WTC11 (cell line): ENCODE measurements at places on chromosomes 3 and 15. TPM values are rescaled to one million over a fixed set of nuclear protein-coding genes. Genes with fewer than 3 reads are reported as not detected.

GRCh38 chr15:51335538-51336410 is 2.6 kb downstream of the CYP19A1 start:
- H3K36me3 ChIP-seq = no peaks in the 10 kb centered on the region
- H3K4me1 ChIP-seq = no peaks in the 10 kb centered on the region
- no peak overlapping the region for H3K27ac ChIP-seq

DNA sequence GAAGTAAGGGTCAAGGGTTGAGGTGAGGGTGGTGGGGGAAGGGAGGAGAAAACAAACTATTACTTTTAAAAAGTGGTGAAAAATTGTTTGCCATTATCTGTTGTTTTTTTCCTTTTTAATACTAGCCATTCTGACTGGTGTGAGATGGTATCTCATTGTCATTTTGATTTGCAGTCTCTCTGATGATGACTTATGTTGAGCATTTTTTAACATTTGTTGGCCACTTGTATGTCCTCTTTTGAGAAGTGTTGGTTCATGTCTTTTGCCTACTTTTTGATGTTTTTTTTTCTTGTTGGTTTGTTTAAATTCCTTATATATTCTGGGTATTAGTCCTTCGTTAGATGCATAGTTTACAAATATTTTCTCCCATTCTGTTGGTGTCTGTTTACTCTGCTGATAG is 185.9 kb upstream of the ANKRD28 start:
- H3K4me3 ChIP-seq = no peak overlapping the region
- H3K36me3 ChIP-seq = peaks cover 24% of the 10 kb centered on the region

DNA sequence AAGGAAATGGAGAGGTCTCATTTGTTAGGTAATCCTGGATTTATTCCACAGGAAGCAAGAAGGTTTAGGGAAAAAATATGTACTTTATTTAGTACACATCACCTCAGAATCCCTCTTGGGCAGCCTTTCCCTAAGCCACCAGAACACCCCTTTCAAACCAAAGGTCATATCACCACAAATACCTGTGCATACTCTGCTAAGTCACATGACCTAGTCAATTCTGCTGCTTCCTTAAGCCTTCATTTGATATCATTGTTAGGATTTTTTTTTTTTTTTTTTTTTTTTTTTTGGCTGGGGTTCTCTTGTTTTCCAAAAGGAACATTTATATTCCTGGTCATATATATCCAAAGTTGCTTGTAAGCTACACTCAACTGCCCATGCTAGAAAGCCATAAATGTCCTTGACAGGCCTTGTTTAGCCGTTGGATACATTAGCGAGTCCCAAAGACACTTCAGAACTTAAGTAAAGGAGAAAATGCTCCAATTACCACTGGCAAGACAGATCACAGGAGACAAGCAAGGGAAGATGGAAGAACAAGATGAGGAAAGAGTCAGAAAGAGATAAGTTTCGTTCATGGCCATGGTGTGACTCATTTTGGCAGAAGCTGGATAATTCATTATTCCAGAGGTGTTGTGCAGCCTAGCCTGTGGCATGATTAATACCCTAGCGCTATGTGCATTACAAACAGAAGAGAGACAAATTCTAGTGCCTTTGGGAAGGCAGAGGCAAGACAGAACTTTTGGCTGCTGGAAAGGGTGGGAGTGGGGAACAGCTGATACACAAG is 155.6 kb upstream of the SLC2A2 start:
- no peaks in the 10 kb centered on the region for H3K27me3 ChIP-seq
- no peak for DNase-seq
- H3K4me3 ChIP-seq = no peak overlapping the region
- H3K27ac ChIP-seq = no peak overlapping the region

GRCh38 chr15:48548455-48548854 is 97.1 kb downstream of the FBN1 start:
- H3K4me3 ChIP-seq = no peak overlapping the region
- DNase-seq = no peak
- H3K36me3 ChIP-seq = no peaks in the 10 kb centered on the region
- no peak overlapping the region for H3K27ac ChIP-seq
- H3K4me1 ChIP-seq = no peaks in the 10 kb centered on the region

DNA sequence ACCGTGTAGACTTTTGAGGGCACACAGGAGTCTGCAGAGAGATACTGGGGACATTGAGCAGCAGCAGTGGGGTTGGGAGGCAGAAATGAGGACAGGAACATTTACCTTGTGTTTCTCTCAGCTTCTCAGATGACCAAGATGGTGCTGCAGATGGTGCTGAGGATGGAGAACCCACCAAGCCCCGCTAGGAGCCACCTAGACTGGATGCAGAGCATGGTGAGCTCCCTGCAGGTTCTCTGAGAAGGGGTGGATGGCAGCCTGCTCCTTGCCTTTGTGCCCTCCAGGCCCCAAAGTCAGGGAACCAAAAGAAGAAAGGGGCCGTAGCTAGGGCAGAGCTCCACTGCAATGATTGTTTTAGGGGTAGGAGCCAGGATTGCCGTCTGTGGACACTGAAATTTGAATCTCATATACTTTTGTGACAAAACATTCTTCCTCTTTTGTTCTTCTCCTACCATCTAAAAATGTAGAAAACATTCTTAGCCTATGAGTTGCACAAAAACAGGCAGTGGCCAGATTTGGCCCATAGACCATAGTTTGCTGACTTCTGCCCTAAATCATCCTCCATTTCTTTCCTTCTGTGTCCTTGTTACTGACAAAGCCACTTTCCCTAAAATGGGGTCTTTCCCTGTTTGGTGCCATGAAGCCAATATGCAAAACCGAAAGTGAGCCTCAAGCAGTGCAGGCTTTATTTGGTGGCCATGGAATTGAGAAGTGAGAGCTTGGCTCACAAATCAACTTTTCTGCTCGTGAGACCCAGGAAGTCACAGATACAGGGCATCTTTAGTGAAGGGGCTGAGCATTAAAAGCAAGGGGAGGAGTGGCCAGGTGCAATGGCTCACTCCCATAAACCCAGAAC is 11.9 kb upstream of the MUC20 start:
- peaks cover 24% of the 10 kb centered on the region for H3K4me1 ChIP-seq
- H3K27me3 ChIP-seq = peaks cover 28% of the 10 kb centered on the region
- DNase-seq = no peak
- no peak overlapping the region for H3K27ac ChIP-seq
- no peaks in the 10 kb centered on the region for H3K36me3 ChIP-seq
- no peak overlapping the region for H3K4me3 ChIP-seq

- H3K4me1 ChIP-seq = no peaks in the 10 kb centered on the region
- no peak overlapping the region for H3K27ac ChIP-seq
- H3K36me3 ChIP-seq = no peaks in the 10 kb centered on the region
- H3K4me3 ChIP-seq = no peak overlapping the region
- no peak for DNase-seq
- no peaks in the 10 kb centered on the region; the same call in 1 of the 2 replicates for H3K27me3 ChIP-seq
These were observed 113.8 kb downstream of the ADAMTSL3 start for GRCh38 chr15:83767741-83768140.

DNA sequence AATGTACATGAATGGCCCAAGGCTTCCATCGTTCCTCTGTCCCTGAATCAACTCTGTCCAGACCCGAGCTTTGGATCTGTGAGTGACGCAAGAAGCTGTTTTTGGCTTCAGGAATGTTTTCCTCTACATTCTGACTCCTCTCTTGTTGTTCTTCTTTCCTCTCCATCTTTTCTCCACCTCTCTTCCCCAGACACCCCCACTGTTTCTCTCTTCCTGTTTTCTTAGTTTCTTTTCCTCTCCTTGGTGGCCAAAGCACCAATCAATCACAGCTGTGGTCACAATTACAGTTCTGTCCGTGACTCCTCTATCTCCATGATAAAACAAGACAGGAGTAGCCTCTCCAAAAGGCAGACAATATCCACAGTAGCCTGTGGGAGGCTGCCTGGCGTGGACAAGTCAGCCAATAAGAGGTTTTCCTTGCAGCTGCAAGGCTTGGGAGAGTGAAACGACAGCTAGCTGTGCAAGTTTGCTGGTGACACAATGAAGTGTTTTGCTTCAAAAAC is 4.9 kb upstream of the TMEM212 start:
- H3K27me3 ChIP-seq = no peaks in the 10 kb centered on the region
- H3K4me3 ChIP-seq = no peak overlapping the region
- peaks cover 38% of the 10 kb centered on the region for H3K4me1 ChIP-seq
- no peak for DNase-seq

GRCh38 chr15:51274956-51275355 is 63.4 kb downstream of the CYP19A1 start:
- no peak overlapping the region for H3K4me3 ChIP-seq
- DNase-seq = no peak
- H3K36me3 ChIP-seq = no peaks in the 10 kb centered on the region
- no peak overlapping the region for H3K27ac ChIP-seq
- peaks cover 2% of the 10 kb centered on the region; the same call in 1 of the 2 replicates for H3K27me3 ChIP-seq

DNA sequence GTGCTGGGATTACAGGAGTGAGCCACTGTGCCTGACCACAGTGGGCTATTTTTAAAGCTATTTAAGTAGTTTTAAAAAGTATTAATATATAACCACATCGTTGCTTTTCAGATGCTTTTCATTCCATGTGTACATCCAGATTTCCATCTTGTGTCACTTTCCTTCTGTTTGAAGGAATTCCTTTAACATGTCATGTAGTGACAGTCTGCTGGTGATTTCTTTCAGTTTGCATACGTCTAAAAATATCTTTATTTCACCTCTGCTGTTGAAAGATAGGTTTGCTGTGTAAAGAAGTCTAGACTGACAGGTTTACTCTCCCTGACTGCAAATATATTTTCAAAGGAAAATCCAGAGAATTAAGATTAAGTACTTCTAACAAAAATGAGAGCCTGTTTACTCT is 12.2 kb downstream of the FAM240A start:
- no peak for DNase-seq
- no peak overlapping the region for H3K27ac ChIP-seq
- no peaks in the 10 kb centered on the region; the same call in 1 of the 2 replicates for H3K27me3 ChIP-seq
- H3K4me1 ChIP-seq = peaks cover 56% of the 10 kb centered on the region
- no peak overlapping the region for H3K4me3 ChIP-seq

DNA sequence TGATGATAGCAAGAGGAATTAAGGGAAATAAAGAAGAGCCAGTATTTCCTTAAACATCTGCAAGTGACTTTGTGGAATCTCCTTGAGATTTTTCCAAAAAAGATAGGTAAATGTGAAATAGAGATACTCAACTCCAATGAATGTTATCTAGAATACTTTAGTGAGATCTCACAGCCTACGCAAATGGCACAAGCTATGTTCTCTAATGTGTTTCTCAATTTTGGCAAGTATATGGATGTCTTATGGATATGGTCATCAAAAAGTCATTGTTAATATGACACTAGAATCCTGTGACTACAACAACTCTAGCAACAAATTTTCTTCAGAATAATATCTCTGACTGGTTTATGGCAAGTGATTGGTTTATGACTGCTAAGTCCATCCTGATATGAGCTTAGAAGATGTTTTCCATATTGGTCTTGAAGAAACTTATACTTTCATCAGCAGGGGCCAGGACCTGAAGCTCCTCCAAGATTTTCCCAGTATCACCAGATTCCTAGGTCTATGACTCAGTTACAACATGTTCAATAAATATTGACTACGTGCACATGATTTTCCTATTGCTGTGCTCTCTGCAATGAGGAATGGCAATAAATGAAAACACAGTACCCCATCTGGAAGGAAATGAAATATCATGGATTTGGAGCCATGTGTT is 170.9 kb upstream of the THBS1 start:
- H3K36me3 ChIP-seq = peaks cover under 1% of the 10 kb centered on the region; the same call in 1 of the 2 replicates
- peaks cover 2% of the 10 kb centered on the region for H3K27me3 ChIP-seq
- H3K4me1 ChIP-seq = no peaks in the 10 kb centered on the region
- H3K4me3 ChIP-seq = no peak overlapping the region
- DNase-seq = no peak

GRCh38 chr15:32718821-32719716 is 1.3 kb downstream of the GREM1 start:
- H3K27me3 ChIP-seq = peaks cover 94% of the 10 kb centered on the region
- H3K36me3 ChIP-seq = no peaks in the 10 kb centered on the region
- peak; percentile 40 for DNase-seq
- H3K4me1 ChIP-seq = peaks cover 29% of the 10 kb centered on the region

DNA sequence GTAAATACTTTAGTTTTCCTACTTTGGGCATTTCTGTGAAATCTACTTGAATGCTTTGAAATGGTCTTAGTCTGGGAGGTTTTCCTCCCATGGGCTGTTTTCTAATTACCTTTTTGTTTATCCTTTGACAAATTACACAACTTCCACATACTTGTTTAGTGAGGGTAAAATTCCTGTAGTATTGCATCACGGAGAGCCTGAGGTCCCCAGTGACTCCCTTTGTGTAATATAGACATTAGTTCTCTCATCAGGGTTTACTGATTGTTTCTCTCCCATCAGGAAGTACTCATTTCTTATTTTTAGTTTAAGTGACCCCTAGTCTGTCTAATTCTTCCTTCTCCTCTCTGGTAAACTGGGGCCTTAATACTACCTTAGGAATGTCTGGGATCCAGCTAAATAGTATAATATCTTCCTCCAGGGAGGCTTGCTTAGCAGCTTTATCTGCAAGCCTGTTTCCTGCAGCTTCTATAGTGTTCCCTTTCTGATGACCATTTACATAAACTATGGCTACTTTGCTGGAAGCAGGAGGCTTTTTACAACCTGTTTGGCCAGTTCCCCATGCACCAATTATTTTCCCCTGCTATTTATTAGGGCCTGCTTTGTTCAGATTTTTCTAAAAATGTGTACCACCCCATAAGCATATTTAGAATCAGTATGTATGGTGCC is 87.2 kb upstream of the XCR1 start:
- peaks cover 32% of the 10 kb centered on the region for H3K4me1 ChIP-seq
- no peaks in the 10 kb centered on the region for H3K36me3 ChIP-seq
- H3K27me3 ChIP-seq = no peaks in the 10 kb centered on the region; the same call in 1 of the 2 replicates
- H3K4me3 ChIP-seq = no peak overlapping the region

DNA sequence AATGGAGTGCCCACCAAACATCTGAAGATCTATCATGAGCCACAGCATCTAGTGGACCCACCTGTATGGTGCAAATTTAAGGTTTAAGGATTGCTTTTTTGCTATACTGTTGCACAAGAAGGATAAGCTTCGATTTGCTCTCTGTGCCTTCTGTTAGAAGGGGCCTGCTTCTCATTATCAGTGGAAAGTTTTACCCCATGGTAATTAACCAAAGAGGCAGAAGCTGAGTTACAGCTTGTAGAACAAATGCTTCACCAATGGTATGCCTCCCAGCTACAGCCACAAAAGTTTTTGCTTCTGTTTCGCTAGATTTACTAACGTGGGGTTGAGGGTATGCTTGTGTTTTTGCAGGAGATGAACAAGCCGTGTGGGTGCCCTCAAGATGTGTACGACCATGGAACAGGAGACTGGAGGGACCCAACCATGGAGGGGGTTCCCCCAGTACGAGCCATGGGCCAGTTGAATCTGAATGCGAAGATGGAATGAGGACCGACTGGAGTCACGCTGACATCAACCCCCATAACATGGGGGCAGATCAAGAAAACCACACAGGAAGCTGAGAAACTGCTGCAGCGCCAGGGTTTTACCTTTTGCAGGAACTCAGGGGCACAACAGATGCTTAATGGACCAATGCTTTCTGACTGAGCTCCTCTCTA is 43.5 kb downstream of the ACAD9 start:
- no peak overlapping the region for H3K27ac ChIP-seq
- peaks cover 70% of the 10 kb centered on the region for H3K27me3 ChIP-seq
- H3K4me1 ChIP-seq = no peaks in the 10 kb centered on the region
- no peak for DNase-seq
- no peak overlapping the region for H3K4me3 ChIP-seq

The NTRK3 gene
- total RNA-seq = 8.2 to 12.3 TPM (median 10.3 TPM) in 3 replicates

The ERICH6 gene
- 0.26 to 0.30 TPM in 2 of 3 replicates, not detected in the other for total RNA-seq
